ENCODE measurements at places on chromosomes 11 and 22.

GRCh38 chr11:129945373-129945772 is 50.0 kb upstream of the NFRKB start:
- no peak for DNase-seq

GRCh38 chr11:19519912-19520641 is 192.6 kb upstream of the NAV2 start:
- DNase-seq: no peak

GRCh38 chr11:76141901-76142588 is 64.3 kb downstream of the WNT11 start:
- no peak for DNase-seq

DNA sequence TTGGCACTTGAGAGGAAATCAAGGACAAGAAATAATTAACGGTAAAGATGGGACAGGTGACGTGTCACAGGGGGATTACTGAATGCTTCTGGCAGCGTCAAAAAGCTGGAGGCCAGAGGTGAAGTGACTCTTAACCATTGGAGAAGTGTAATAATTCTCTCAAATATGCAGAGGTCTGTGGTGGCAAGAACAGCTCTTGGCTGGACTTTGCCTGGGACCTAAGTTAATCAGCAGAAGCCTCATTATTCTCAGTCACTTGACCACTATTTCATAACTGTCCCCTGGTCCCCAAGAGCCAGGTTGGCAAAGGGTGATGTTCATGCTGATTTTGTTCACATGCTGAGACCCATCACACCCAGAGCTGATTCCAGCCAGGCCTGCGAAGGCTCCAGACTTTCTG is 72.9 kb downstream of the TIMP3 start:
- DNase-seq: no peak

DNA sequence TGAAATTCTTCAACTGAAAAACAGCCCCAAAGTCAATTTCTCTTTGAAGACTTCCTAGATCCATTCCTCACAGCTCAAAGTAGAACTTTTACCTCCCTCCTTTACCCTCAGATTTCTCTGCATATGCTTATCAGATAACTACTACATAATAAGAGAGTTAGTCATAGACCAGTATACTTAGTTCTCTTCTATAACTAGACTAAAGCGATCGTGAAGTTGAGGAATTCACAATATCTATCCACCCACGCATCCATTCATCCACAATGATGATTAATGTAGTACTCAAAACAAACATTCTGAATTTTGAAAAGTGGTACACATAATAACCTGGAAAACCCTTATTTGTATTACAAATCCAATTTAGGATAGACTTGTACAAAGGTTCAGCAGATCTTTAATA is 800.9 kb upstream of the TENM4 start:
- no peak for DNase-seq
